ENCODE measurements at places on chromosomes 1 and 21.

GRCh38 chr1:147600119-147601111 is 59.1 kb downstream of the BCL9 start:
- no peak for DNase-seq

DNA sequence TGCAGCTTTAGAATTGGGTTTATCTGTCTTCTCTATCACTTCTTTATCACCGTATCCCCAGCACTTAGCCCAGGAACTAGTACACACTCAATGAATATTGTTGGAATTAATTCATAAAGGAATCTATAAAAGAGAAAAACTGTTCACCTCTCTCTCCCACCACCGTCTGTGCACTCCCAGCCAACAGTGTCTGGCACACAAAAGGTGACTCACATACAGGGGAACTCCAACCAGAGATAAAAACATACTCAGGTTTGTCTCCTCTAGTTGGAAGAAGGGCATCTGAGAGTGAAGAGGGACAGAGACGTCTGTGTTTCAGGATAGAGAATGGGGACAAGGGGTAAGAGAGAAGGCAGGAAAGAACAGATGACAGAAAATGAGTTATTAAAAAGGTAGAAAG is 10.0 kb downstream of the ITLN1 start:
- no peak for DNase-seq

GRCh38 chr21:46100426-46100825 is 2.5 kb downstream of the COL6A2 start:
- DNase-seq: no peak

- DNase-seq: no peak
These were observed 1.5 kb upstream of the FCMR start for GRCh38 chr1:206923009-206923960.

GRCh38 chr1:14810595-14811361 is 212.3 kb downstream of the KAZN start:
- DNase-seq: no peak

GRCh38 chr1:43315963-43316737 is 15.4 kb downstream of the TIE1 start:
- no peak for DNase-seq

DNA sequence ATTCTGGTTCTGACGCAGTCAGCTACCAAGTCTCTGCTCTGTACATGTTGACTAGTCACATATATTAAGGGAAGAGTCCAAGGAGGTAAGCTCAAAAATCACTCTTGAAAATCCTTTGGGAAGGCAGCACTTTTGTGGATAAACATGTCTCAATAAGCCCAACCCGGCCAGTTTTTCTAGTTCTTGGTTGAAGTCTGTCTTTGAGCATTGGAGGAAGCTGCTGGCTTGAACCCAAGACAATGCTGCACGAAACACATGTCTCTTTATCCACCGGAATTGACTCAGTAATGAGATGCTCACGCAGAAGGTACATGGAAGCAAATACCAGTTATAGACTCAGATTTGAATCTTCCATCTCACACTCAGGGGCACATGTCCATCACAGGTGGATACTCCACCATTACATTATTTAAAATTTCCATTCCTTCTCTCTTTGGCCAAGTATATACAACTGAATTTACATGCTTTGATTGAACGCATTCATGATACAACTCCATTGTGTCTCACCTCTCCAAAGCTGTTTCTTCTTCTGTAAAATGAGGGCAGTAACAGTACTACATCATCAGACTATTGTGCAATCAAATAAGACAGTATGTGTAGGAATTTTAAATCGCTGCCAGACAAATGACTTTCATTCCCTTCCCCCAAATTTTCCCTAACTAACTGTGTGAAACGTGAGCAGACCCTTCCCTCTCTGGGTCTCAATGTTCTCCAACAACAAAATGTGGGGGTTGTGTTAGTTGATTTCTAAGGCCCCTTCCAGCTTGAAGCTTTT is 9.6 kb upstream of the GUCA2A start:
- DNase-seq: no peak

- DNase-seq: no peak
These were observed 933 bp downstream of the C1orf35 start for GRCh38 chr1:228101994-228102790.

DNA sequence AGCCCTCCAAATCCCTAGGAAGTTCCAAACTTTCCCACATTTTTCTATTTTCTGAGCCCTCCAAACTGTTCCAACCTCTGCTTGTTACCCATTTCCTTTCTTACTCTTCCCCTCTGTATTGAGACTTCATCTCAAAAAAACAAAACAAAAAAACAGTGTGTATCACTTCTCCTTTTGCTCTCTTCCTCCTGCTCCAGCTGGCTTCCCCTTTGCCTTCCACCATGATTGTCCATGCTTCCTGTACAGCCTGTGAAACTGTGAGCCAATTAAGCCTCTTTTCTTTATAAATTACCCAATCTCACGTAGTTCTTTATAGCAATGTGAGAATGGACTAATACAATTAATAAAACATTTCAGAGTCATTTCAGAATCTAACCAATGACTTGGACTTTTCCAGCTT is 69.6 kb upstream of the KRTAP19-8 start:
- no peak for DNase-seq

DNA sequence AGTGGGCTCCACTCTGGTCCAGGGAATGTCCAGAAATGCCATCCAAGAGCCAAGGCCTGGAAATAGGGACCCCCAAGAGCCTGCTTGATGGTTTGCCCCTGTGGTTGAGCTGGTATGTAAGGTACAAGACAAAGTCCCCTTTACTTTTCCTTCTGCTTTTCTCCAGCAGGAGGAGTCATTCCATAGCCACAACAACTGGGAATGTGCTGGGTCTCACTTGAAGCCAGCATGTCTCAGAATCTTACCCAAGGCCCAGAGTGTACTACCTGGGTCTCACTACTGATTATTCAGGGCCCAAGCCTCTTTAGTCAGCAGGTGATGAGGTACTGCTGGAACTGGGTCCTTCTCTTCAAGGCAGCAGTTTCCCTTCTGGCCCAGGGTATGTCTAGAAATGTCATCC is 62.1 kb upstream of the CD55 start:
- DNase-seq: no peak

GRCh38 chr1:51453010-51453409 is 66.1 kb downstream of the EPS15 start:
- DNase-seq: no peak

DNA sequence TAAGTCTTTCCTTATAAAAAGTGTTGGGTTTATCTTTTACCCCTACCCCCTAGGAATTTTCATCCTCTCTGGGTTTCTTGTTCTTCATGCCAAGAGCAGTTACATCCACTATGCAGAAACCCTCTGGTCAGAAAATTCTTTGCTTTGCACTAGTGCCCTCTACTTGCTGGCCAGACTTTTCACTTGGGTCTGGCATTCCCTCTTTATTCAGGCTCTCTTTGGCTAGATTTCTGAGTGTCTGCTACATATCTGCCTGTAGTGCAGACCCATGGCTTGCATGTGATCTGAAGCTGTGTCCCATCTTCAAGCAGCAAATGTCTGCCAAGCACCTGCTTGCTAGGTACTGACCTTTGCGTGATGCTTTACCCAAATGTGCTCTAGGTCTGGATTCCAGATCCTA is 237.0 kb downstream of the GPATCH2 start:
- DNase-seq: no peak

DNA sequence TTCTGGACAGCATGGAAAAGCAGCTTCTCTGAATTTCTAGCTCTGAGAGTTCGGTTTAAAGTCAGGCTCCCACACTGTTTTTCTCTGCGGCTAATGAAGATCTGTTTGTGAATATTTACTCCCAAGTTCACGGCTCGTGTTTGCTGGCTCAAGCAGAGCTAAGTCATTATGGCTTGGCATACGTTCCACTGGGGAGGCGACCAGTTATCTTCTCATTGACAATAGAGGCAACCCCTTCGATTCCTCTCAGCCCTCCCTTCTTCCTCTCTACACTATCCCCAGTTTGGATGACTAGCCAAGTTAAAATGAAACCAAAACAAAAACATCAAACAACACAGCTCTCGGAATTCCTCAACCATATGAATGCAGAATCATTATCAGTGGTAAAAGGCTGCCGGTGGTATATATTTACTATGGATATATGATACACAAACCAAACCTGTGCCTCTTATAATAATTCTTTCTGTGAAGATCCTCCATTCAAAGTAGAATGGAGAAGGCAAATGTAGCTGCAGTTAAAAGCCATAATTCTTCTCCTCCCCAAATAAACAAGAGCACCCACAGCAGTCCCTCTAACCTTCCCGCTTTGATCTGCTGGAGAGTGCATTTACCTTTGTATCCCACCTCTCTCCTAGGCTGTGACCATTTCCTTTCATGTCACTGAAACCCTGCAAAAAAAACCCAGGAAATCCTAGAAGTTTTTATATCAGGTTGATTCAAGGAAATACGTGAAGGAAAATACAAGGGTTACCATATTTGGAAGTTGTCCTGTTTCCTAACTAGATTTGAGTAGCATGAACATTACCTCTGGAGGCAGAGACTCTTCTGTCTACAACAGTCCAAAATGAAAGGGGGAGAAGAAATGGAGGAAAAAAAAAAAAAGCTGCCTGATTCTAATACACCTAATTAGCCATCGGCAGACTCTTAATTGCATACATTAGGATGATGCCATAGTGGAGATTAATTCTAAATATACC is 108.3 kb upstream of the USH2A start:
- peak; percentile 19 for DNase-seq

- no peak for DNase-seq
These were observed 35.4 kb downstream of the KIAA1614 start for GRCh38 chr1:180947901-180948640.

DNA sequence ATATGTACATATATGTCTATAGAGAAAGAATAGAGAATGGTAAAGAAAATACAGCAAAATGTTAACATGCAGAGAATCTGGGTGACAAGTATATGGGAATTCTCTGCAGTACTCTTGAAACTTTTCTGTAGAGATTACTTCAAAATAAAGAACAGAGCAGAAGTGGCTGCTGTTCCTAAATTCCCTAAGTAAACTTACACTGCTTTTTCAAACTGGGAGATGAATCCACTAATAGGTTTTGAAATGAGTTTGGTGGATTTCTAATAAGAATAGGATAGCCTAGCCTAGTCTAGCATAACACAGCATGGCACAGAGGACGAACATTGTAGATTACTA is 450 bp upstream of the CR2 start:
- no peak for DNase-seq

- no peak for DNase-seq
These were observed 47.1 kb upstream of the KCNE1 start for GRCh38 chr21:34559089-34559631.
